ENCODE measurements at places on chromosomes 2 and 18. TPM values are rescaled to one million over a fixed set of nuclear protein-coding genes. Genes with fewer than 3 reads are reported as not detected.

DNA sequence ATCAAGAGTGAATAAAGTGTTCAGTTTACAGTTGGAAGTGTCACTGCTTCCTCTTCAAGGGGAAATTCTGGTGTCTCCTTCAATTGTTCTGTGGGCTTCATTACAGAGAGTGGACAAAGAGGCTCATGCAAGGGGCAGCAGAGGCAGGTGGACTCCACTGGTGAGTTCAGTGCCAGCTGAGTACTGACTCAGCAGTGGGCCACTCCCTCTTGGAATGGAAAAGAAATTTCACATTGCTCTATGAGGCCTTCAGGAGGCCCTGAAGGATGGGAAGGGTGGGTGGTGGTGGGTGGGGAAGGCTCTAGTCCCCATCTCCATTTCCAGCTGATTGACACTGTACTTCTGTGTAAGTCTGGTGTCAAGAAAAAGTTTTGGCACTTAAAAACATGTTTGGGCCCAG lies 66.4 kb downstream of the PRELID3A start:
- DNase-seq = no peak

DNA sequence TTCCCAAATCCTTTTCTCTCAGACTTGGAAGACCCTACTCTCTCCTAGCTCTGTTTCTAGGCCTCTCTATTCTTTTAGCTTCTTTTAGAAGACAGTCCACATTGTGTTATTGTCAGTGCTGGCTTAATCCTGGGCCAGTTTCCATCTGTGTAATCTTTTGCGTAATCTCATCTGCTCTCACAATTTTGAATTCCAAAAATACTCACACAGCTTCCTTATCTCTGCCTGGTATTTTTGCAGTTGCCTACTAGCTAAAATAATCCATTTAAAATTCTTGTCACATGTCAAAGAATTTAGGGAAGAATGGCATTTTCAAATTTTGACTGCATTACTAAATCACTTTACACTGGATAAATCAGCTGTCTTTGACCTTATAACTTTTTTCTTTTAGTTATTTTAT lies 200.6 kb upstream of the MEX3C start:
- DNase-seq = no peak

- DNase-seq = no peak
These were observed 58.8 kb upstream of the HPCAL1 start for GRCh38 chr2:10243926-10244270.

DNA sequence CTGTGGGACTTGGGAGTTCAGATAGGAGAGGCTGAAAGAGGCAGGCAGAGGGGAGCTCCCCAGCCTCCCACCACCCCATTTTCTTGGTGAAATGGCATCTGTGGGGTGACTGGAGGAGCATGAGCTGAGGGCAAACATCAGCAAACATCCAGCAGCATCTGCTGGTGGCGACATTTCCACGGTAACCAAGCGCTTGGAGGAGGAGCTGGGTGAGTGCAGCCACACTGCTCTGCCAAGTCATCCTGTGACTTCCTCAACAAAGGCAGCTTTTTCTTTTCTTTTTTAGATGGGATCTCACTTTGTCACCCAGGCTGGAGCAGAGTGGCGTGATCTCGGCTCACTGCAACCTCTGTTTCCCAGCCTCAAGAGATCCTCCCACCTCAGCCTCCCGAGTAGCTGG lies 5.6 kb downstream of the TXNL4A start:
- DNase-seq = no peak

- DNase-seq = no peak
These were observed 6.3 kb upstream of the INO80D start for GRCh38 chr2:206092297-206092696.

DNA sequence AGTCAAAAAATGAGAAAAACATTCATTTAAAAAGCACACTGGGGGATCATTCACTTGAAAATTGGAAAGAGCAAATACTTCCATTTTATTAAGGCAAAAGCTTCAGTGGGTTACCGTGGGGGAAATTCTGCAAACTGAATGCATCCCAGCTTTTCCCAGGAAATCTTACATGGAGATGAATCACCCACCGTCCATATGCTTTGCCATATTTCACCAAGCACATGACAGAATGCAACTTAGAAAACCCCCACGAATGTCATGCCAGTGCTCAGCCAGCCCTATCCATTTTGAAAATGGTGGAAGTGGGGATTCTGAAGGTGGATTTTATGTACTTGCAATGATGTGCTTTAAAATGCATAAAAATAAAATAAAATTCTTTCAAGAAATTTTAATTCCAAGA lies 485.5 kb upstream of the ID2 start:
- no peak for DNase-seq

GRCh38 chr18:79615586-79615985 lies 64.0 kb upstream of the CTDP1 start:
- no peak for DNase-seq

GRCh38 chr2:43452318-43452731 lies 143.5 kb downstream of the THADA start:
- no peak for DNase-seq

DNA sequence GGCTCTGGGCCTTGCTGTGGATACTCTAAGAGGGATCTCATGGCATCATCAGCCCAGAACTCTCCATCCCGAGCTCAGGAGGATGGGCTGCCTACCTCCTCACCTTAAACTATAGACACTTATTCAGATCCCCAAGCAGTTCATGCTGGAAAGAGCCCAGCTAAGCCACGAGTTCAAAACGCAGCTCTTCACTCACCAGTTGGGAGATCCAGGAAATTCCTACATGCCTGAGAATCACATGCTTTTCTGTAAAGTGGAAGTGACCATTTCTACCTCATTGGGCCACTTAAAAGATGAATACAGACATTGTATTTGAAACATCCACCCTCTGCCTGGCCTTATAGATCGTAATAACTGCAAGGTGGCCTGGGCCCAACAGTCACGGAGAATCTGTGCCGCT lies 6.6 kb downstream of the ATOH8 start:
- DNase-seq = no peak

GRCh38 chr2:200742426-200742825 lies 69.3 kb upstream of the BZW1 start:
- DNase-seq = no peak

Gene SP140
- total RNA-seq = 40.6 TPM

Gene SP5
- total RNA-seq = not detected

Gene PLCD4
- total RNA-seq = 1.1 TPM

Gene CDK15
- total RNA-seq = not detected

Measured in naive thymus-derived CD4-positive, alpha-beta T cell (primary cell).